ENCODE measurements at places on chromosomes 4 and X.

- no peak for DNase-seq
Measured at GRCh38 chrX:41971346-41971745, 48.0 kb upstream of the CASK start.

GRCh38 chr4:83305187-83305586 is 20.6 kb upstream of the COQ2 start:
- DNase-seq, result no peak

GRCh38 chr4:53981567-53981966 is 82.8 kb downstream of the CHIC2 start:
- no peak for DNase-seq

GRCh38 chr4:175947117-175947722 is 118.4 kb upstream of the WDR17 start:
- no peak for DNase-seq

GRCh38 chrX:1084689-1085088 is 127.8 kb downstream of the CRLF2 start:
- DNase-seq, result no peak

GRCh38 chr4:17846266-17846665 is 35.5 kb downstream of the NCAPG start:
- DNase-seq, result no peak

DNA sequence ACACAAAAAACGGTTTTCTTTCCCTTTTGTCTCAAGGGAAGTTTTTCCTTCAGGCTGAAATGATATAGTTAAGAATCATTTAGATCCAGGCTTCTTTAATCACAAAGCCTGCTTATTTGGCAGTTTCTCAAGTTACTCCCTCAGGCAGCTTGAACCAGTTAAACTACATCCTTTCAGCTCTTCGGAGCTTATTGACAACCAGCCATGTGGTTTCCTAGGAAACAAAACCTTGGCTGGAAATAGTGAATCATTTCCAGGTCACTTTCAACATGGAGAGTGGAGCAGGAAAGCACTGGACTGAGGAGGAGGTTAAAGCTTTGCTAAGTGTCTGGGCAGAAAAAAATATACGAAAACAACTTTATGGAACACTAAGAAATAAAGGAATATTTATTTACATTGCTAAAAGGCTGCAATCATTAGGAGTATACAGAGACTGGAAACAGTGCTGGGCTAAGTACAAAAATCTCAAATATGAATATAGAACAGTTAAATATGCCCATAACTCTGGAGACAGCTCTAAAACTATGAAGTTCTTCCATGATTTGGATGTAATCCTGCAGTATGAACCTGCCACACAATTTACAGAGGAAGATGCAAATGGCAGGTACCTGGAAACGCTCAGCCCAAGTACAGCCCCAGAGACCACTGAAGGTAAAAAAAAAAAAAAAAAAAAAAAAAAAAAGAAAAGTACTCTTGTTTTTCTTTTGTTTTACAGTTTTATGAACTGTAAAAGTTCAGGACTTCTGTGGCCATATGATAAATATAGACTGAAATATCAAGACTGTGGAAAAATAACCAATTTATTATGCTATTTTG is 23.2 kb upstream of the AASDH start:
- peak; percentile 92 for DNase-seq

GRCh38 chr4:157572284-157572683 is 351.8 kb downstream of the GRIA2 start:
- no peak for DNase-seq

GRCh38 chr4:6230502-6230785 is 30.1 kb upstream of the JAKMIP1 start:
- DNase-seq, result no peak

DNA sequence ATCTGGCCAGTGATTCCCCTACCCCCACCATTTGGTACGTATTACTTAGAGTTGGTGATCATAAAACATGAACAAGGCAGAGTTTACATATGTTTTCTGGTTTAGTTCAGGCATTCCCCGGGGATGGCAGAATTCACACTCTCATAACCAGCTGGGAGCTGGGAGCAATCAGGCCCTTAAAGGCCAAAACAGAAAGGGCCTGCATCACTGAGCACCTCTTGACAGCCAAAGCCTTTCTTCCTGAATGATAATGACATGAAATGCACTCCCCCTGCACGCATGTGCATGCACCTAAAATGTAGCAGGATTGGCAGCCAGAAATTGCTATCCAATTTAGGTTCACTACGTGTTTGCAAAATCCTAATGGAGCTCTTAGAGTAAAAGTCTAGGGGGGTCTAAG is 235.4 kb downstream of the GPC3 start:
- DNase-seq, result no peak

DNA sequence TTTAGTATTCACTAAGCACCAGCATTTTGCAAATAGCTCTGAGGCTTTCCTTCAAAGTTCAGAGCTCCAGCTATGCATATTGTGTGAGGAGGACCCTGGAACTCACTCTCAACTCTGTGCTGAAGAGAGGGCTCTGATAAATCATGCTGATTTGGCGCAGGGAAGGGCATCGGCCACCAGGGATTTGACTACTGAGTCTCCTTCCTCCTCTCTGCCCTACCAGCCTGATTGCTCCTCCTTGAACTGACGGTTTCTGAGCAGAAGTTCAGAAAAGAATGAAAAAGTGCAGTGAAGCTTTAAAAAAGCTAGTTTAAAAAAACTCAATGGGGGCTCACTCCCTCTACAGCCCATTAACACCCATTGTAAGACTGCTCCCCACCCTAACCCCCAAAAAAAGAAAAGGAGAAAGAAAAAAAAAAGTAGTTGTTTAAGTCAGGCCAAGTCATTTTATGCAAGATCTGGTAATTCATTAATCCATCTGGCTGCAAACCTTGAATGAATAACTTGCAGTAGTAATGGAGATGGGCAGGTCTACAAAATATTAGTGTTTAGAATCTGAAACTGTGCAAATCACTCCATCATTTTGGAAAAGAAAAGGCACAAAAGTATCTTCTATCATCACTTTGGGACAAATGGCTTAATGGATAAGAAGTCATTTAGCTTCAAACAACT is 13.3 kb downstream of the PPARGC1A start:
- DNase-seq, result no peak

- DNase-seq, result no peak
Measured at GRCh38 chr4:169664615-169665014, 44.2 kb downstream of the CLCN3 start.

GRCh38 chr4:153622778-153623240 is 61.3 kb upstream of the TLR2 start:
- DNase-seq, result no peak

GRCh38 chrX:12890467-12890866 is 16.0 kb upstream of the TLR8 start:
- no peak for DNase-seq

GRCh38 chr4:27057662-27058061 is 197.0 kb downstream of the STIM2 start:
- DNase-seq, result no peak

DNA sequence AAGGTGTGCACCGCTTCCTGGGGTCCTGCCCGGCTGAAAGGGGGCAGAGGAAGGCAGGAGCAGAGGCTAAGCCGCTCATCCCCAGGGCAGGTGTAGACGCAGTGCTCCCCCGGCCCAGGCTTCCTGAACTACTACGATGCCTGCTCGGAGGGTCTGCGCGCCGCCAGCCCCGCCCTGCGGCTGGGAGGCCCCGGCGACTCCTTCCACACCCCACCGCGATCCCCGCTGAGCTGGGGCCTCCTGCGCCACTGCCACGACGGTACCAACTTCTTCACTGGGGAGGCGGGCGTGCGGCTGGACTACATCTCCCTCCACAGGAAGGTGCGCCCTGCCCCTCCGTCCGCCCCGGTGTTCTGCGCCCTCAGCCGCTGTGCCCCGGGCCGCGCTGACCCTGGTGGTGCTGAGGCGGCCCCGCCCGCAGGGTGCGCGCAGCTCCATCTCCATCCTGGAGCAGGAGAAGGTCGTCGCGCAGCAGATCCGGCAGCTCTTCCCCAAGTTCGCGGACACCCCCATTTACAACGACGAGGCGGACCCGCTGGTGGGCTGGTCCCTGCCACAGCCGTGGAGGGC is 8.4 kb upstream of the SLC26A1 start:
- no peak for DNase-seq

DNA sequence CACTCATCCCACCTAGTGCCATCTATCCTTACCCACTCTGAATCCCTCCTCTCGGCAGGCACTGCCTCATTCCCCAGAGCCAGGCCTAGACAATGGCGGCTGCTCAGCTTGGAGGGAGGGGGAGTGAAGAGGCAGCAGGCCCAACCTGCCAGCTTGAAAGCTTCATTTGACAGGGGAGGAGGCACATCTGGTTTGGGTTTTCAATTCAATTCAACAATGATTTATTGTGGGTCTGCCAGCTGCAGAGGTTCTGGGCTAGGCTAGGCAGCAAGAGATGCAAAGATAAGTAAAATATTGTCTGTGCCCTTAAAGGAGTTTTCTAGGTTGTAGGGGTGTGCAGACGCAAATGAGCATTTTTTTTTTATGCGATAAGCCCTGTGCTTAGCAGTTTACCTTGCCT is 58.5 kb downstream of the RTL9 start:
- no peak for DNase-seq

DNA sequence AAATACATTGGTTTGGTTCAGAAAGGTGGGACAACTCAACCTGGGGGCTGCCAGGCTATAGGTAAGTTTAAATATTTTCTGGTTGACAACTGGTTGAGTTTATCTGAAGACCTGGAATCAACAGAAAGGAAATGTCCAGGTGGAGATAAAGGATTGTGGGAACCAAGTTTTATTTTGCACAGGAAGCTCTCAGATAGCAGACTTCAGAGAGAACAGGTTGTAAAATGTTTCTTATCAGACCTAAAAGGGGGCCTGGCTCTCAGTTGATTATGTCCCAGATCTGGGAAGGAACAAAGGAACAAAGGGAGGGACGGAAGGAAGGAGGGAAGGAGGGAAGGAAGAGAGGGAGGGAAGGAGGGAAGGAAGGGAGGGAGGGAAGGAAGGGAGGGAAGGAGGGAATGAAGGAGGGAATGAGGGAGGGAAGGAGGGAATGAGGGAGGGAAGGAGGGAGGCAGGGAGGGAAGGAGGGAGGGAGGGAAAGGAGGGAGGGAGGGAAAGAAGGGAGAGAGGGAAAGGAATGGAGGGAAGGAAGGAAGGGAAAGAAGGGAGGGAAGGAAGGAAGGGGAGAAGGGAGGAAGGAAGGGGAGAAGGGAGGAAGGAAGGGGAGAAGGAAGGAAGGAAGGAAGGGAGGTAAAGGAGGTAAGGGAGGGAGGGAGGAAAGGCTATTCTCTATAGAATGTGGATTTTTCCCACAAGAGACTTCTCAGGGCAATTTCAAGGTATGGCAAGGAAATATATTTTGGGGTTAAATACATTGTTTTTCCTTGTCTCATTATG is 186.7 kb downstream of the DHRSX start:
- no peak for DNase-seq

DNA sequence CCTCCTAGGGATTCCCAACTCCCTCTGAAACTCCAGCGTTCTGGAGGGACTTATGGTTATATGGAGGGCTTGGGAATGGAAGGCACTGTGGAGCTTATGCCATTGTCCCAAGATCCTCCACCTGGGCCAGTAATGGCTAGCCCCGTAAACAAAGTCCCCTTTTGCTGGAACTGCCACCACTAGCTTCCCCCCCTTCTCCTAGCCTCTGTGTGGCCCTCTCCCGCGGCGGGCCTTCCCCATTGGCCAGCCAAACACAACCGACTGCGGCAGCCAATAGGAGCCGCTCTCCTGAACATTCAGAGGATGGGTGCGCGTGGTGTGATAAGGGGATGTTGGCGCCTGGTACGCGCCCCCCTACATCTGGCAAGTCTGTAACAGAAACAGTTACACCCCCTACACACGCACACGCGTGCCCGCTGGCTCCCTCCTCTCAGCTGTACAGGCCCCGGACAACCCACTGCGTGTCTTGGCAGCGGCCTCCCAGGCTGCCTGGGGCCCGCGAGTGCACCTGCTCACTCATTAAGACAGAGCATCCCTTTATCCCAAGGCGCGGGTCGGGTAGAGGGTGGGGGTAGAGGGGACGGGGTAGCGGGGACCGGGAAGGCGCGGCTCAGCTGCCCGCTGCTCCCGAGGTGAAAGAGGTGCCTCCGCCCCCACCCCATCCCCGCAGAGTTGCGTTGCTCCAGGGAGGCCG is 863 bp upstream of the RAB33A start:
- DNase-seq, result peak; percentile 35

GRCh38 chr4:98430708-98431403 is 169.7 kb downstream of the RAP1GDS1 start:
- DNase-seq, result no peak

- DNase-seq, result no peak
Measured at GRCh38 chr4:168830777-168831512, 179.1 kb downstream of the CBR4 start.

DNA sequence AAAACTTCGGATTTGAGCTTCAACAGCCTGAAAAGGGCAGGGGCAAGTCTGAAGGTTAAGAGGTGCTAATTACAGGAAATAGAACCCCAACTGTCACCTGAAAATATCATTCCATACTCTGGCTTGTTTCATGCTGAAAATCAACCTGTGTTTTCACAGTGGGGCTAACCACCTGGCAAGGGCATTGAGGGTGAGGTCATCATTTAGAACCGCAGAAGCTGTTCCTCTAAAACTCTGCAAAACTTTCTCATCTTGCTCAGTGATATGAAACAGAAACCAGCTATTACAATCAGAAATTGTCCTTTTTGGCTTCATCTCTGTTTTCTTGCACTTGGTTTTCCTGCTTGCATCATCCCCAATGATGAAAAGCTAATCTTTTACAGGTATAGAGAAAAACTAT is 247.6 kb downstream of the DCLK2 start:
- DNase-seq, result no peak

DNA sequence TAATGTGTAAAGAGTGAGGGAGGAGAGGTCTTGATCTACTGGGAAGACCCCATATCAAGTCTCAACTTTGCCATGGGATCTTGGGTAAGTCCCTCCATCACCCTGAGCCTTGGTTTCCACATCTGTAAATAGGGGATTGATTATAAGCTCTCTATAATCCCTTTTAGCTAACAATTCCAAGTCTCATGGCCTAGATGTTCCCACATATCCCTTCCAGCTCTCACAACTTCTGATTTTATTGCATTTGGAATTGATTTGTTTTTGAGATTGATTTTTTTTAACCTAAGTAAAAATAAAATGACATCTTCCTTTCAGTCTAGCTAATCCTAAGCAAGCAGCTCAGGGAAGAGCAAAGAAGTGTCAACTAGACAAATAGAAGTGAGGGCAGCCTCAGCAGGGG is 29.8 kb downstream of the SMIM20 start:
- DNase-seq, result no peak

GRCh38 chr4:83146841-83147240 is 32.3 kb upstream of the PLAC8 start:
- DNase-seq, result no peak

GRCh38 chr4:107894138-107894603 is 37.2 kb upstream of the CYP2U1 start:
- DNase-seq, result no peak

- DNase-seq, result no peak
Measured at GRCh38 chr4:17681281-17682221, 67.1 kb downstream of the MED28 start.

DNA sequence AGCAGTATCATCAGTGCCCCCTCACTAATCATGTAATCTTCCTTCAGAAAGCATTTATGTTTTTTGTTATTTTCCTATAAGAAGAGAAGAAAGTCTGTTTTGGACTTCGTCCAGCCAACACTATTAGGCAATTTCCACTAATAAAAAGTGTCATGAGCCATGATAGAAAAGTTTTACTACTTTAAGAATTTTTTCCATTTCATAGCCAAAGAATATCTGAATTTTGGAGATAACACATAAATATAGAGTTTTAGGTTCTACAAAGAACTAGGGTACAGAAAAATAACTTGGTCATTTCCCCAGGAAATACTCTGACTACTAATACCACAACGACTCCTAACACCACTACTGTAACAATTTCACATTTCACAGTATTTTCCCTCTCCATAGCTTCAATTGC is 41.8 kb upstream of the VEGFC start:
- DNase-seq, result no peak

GRCh38 chr4:15878011-15878410 is 60.5 kb downstream of the FGFBP1 start:
- DNase-seq, result no peak

- no peak for DNase-seq
Measured at GRCh38 chr4:127775843-127776242, 6.3 kb upstream of the HSPA4L start.
